B cell (primary cell): ENCODE measurements at places on chromosomes 16 and 17.

GRCh38 chr16:9683677-9684076 lies 498.6 kb downstream of the GRIN2A start:
- no peak for DNase-seq

- DNase-seq: no peak
Observed at GRCh38 chr17:34798581-34798980, 162.7 kb downstream of the CCT6B start.

- DNase-seq: no peak
Observed at GRCh38 chr16:14378131-14378551, 251.9 kb downstream of the PARN start.

DNA sequence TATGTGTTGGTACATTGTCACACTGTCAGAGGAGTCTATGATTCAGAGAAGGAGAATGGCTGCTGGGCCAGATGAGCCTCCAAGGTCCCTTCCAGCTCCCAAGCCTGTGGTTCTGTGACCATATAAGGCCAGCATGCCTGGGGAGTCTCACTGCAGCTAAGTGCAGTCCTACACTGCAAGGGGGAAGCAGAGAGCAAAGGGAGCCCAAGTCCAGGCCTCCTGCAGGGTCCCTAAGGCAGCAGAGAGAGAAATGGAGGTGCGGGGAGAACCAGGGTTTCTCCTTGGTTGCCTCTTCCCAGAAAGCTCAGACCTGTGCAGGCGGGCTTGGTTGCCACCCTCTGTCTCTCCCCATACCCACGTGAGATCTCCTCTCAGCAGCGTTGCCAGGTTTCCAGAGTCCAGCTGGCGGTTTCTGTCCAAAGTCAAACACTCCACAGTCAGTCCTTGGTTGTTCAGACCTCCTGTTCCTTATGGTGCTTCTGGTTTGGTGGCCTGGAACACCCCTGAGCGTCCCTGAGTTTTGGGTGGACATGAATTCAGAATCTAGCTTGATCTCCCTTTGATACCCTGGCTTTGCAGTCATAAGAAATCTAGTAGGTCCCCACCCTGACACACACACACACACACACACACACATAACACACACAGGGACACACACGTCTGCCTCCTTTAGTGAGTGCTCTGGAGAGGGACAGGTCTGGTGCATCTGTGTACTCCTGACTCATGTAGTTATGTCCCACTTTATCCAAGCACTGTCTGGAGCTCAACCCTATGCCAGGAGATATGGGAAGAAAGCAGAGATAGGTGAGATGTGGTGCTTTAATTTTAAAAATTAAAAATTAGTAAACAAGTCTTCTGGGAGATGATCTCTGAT lies 78.8 kb downstream of the GNAO1 start:
- no peak for DNase-seq
